ENCODE measurements at places on chromosomes 3 and 15. TPM values are rescaled to one million over a fixed set of nuclear protein-coding genes. Genes with fewer than 3 reads are reported as not detected.

The ERICH6 gene
- 0.08 TPM for polyA plus RNA-seq

The NUP210 gene
- polyA plus RNA-seq: 1.8 TPM

DNA sequence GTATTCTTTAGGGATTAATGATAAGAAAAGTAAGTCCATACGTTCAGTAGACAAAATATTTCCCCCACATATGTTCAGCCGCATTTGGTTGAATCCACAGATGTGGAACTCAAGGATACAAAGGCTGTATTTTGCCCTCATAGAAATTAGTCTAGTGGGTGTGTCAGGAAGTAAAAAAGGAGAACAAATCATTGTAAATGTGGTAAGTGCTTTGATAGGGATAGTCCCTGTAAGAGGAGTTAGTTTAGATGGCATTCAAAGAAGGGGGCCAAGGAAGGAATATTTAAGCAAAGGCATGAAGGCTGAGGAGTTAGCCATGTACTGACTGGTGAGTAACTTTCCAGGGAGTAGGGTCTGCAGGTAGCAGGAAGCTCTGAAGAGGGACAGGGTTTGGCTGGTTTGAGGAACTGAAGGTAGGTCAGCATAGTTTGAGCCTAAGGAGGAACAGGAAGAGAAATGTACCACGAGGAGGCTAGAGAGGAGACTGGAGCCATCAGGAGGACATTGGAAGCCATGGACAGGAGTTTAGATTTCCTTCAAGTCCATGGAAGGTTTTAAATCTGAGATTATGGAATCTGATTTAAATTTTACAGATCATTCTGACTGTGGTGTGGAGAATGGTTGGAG, 98.8 kb downstream of the MME start:
- DNase-seq: no peak

DNA sequence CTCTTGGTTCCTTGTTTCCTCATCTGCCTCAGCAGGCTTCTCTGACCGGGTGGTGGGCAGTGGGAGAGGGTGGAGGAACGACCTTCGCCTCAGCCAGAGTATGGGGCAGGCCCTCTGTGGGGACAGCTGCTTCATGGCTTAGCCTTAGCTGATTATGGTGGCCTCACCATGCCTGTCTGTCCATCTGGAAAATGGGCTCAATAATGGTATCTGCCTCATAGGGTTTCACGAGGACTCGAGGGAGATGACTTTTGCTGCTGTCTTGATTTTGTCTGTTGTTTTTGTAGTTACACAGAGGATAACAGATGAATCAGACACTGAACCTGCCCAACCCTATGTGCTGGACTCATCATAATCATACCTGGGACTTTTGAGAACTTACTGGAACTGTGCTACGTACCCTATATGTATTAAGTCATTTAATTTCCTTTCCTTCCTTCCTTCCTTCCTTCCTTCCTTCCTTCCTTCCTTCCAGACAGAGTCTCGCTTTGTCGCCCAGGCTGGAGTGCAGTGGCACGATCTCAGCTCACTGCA, 46.5 kb downstream of the CDC25A start:
- no peak for DNase-seq

GRCh38 chr3:8490079-8490552, 11.5 kb upstream of the LMCD1 start:
- no peak for DNase-seq

- DNase-seq: no peak
Observed at GRCh38 chr3:120459196-120459595, 8.4 kb upstream of the FSTL1 start.

- DNase-seq: no peak
Observed at GRCh38 chr3:121677141-121677540, 16.4 kb upstream of the HCLS1 start.

- DNase-seq: no peak
Observed at GRCh38 chr3:122785231-122785630, 8.4 kb downstream of the HSPBAP1 start.

DNA sequence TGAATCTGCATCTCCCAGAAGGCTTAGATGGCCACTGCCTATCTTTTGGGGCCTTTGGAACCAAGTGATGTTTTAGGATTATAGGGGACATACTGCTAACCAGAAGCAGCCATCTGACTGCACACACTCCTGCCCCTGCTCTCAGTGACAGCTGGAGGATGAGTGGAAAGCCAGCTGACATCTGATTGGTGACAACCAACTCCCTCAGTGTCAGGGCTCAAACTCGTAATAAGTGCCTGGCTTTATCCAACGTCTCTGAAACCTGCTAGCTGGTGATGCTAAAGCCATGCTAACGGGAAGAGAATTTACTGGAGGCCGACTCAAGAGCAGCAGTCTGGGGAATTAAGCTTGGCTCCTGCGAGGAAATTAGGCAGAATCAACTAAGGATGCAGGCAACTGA, 35.1 kb downstream of the KY start:
- no peak for DNase-seq

DNA sequence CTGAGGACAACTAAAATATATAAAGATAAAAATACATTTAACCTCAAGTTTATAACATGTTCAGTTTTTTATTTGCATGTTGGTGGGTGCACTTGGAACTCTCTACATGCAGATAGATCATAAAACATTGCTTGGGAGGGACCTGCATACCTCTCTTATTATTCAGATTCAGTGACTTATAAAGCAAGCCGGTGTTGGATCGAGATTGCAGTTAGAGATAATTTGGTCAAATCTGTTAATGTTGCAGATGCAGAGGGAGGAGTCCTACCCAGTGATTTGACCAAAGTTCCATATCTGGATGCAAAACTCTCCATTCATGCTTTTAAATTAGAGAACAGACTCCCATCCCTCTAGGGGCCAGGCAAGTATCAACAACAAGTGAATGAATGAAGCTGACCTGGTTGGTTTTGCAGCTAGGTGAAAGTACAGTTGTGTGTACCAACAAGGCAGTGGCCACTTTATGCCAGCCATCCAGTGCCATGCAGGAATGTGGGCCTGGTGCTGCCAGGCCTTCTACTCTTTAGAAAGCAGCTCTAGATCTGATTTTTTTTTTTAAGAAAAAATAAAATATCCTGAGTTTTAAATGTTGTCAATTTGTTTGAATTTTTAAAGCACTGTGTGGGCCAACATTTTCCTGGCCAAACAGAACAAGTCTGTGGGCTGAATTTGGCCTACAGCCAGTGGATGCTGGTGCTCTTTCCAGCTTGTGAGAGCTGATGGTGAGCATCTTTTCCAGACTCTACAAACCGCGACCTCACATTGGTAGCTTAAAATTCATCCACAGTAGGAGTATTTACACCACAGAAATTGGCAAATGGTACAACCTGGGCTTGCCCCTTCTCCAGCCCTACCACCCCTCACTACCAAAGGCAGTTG, 12.3 kb downstream of the CDIN1 start:
- no peak for DNase-seq

Data from SK-N-SH (cell line).